ENCODE measurements at places on chromosomes 2 and 18.

- no peaks in the 10 kb centered on the region for H3K36me3 ChIP-seq
- no peaks in the 10 kb centered on the region for H3K4me1 ChIP-seq
- no peak for DNase-seq
- no peak overlapping the region for H3K27ac ChIP-seq
- H3K4me3 ChIP-seq, result no peak overlapping the region
Measured at GRCh38 chr2:2719015-2719414, 387.9 kb upstream of the MYT1L start.

DNA sequence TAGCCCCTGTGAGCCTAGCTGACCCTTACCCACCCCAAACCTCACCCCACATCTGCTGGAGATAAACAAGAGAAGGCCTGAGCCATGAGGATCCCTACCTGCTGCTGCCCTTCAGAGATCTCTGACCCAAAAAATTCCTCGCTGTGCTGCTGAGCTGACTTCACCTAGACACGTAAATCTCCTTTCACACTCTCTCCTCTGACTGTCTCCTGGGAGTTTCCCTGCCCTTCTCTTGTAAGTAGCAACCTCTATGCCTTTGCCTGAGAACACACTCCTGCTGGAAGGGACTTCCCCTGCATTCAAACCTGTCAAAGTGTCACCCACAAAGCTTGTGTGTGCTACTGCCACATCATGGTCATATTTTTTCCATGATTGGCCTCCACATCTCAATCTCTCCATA is 134.2 kb upstream of the NOL4 start:
- no peak overlapping the region for H3K27ac ChIP-seq
- no peaks in the 10 kb centered on the region for H3K4me1 ChIP-seq
- H3K36me3 ChIP-seq, result no peaks in the 10 kb centered on the region
- no peak overlapping the region for H3K4me3 ChIP-seq
- no peaks in the 10 kb centered on the region for H3K27me3 ChIP-seq

- H3K4me3 ChIP-seq, result no peak overlapping the region
- H3K27me3 ChIP-seq, result no peaks in the 10 kb centered on the region
- DNase-seq, result no peak
- no peak overlapping the region for H3K27ac ChIP-seq
- H3K36me3 ChIP-seq, result no peaks in the 10 kb centered on the region
Measured at GRCh38 chr2:95050385-95051300, 25.1 kb downstream of the MAL start.

- no peaks in the 10 kb centered on the region for H3K36me3 ChIP-seq
- no peak overlapping the region for H3K4me3 ChIP-seq
- peak; percentile 55 for DNase-seq
- no peak overlapping the region for H3K27ac ChIP-seq
- peaks cover 19% of the 10 kb centered on the region for H3K4me1 ChIP-seq
Measured at GRCh38 chr18:11387880-11388279, 221.5 kb upstream of the SLC35G4 start.

DNA sequence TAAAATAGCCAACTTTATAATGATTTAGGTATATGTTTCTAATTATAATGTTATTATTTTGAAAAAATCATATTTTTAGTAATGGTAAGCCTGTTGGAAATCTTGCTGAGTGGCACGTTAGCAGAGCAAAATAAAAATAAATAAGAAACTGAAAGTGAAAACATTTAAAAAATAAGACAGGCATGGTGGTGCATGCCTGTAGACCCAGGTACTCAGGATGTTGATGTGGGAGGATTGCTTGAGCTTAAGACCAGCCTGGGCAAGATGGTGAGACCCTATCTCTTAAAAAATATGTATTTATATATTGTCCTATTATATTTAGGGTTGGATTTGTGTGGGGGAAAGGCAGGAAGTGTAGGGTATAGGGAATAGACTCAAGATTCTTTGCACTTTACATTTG is 15.8 kb upstream of the ANKRD12 start:
- H3K4me3 ChIP-seq, result no peak overlapping the region
- H3K4me1 ChIP-seq, result peaks cover 71% of the 10 kb centered on the region
- H3K36me3 ChIP-seq, result peaks cover 28% of the 10 kb centered on the region
- H3K27ac ChIP-seq, result no peak overlapping the region

DNA sequence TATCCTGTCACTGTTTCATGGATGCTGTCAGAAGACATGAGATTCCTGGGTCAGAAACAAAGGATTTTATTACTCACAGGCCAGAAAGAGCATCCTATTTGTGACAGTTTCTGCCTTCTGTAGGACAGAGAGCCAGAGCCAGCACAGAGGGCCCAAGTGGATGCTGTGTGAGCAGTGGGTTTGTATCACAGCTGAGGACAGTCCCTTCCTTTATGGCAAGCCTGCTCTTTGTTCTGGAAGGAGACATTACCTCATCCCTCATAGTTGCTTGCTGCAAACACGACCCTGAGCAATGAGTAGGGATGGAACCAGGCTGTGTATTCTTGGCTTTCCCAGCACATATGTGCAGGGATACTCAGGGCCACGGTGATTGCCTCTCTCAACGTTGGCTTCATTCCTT is 41.6 kb downstream of the ARHGEF4 start:
- H3K36me3 ChIP-seq, result no peaks in the 10 kb centered on the region
- no peaks in the 10 kb centered on the region for H3K27me3 ChIP-seq
- H3K4me1 ChIP-seq, result no peaks in the 10 kb centered on the region
- no peak overlapping the region for H3K27ac ChIP-seq
- no peak for DNase-seq

DNA sequence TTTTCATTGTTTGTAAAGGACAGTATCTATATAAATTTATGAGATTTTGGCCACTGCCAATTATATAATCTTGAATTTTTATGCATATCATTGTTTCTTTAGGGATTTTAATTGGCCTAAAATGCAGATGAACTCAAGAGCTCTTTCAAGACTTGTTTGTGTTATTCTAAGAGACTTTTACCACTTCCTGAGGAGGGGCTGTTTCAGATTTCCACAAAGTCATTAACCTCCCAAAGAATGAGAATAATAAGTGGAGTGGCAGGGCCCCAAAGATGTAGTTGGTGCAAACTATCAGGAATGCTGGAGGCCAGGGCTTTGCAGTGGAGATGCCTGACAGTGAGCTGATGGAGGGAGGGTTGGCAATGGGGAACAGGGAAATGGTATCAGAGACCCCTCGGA is 15.5 kb upstream of the ACVR1 start:
- no peak overlapping the region for H3K4me3 ChIP-seq
- H3K27me3 ChIP-seq, result no peaks in the 10 kb centered on the region
- H3K36me3 ChIP-seq, result no peaks in the 10 kb centered on the region

DNA sequence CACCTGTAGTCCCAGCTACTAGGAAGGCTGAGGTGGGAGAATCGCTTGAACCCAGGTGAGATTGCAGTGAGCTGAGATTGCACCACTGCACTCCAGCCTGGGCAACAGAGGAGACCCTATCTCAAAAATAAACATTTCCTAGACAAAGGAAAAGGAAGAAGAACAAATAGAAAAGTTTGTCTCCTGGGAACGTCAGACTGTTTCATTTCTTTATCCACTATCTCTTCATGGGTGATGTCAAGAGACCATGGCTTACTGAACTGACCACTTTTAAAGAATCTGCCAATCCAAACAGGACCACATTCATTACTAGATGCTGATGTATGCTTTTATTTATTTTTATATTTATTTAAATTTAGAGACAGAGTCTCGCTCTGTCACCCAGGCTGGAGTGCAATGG is 26.8 kb downstream of the COX7A2L start:
- peaks cover 91% of the 10 kb centered on the region for H3K36me3 ChIP-seq
- H3K27ac ChIP-seq, result no peak overlapping the region
- no peaks in the 10 kb centered on the region for H3K27me3 ChIP-seq
- no peak overlapping the region for H3K4me3 ChIP-seq
- no peak for DNase-seq
- H3K4me1 ChIP-seq, result no peaks in the 10 kb centered on the region

- H3K27ac ChIP-seq, result no peak overlapping the region
- no peak for DNase-seq
- H3K27me3 ChIP-seq, result no peaks in the 10 kb centered on the region
- no peaks in the 10 kb centered on the region for H3K36me3 ChIP-seq
Measured at GRCh38 chr18:2883076-2883735, 36.4 kb downstream of the EMILIN2 start.
